ENCODE measurements at places on chromosomes 4 and X. TPM values are rescaled to one million over a fixed set of nuclear protein-coding genes. Genes with fewer than 3 reads are reported as not detected.
A peak's percentile ranks its signal among the peaks of the same experiment; 100 is the strongest.

- DNase-seq = no peak
- no peaks in the 10 kb centered on the region for H3K27me3 ChIP-seq
- peaks cover 6% of the 10 kb centered on the region for H3K4me1 ChIP-seq
Observed at GRCh38 chrX:96909291-96909690, 25.6 kb downstream of the RPA4 start.

DNA sequence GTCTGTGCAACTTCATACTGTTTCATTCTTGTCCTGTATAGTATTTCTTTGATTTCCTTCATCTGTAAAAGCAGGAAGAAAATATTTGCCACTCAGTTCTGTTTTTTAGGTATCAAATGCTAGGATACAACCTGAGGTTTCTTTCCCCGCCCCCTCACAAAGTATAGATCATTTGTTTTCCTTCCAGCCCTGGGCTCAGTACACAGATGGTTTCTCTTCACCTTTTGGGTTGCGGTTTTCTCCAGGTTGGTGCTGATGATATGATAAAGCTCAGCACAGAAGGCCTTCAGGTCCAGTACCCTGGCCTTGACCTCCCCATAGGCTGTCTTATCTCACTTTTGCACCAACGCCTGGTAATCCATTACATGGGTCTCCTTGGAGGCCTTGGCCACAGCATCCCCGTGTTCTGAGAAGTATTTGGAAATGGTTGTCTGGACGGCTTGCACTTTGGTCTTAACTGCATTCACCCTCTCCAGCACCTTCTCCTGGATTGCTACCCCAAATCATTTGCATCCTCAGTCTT lies 35.2 kb downstream of the PTTG2 start:
- DNase-seq = no peak
- H3K4me3 ChIP-seq = no peak overlapping the region
- H3K27me3 ChIP-seq = no peaks in the 10 kb centered on the region
- peaks cover 7% of the 10 kb centered on the region for H3K4me1 ChIP-seq
- no peak overlapping the region for H3K27ac ChIP-seq

- H3K4me3 ChIP-seq = peak within 1 kb of the TSS; percentile 74
- DNase-seq = peak; percentile 79
Observed at GRCh38 chrX:47482512-47483305, at the start of gene ZNF41. Gene ZNF41 (minus strand): TSS chrX:47483222. CDS start chrX:47467481, 15,741 bp downstream.

- no peak overlapping the region for H3K4me3 ChIP-seq
- H3K27me3 ChIP-seq = no peaks in the 10 kb centered on the region
- no peak overlapping the region for H3K27ac ChIP-seq
- H3K4me1 ChIP-seq = no peaks in the 10 kb centered on the region
Observed at GRCh38 chr4:66893807-66894206, 651.5 kb downstream of the CENPC start.

DNA sequence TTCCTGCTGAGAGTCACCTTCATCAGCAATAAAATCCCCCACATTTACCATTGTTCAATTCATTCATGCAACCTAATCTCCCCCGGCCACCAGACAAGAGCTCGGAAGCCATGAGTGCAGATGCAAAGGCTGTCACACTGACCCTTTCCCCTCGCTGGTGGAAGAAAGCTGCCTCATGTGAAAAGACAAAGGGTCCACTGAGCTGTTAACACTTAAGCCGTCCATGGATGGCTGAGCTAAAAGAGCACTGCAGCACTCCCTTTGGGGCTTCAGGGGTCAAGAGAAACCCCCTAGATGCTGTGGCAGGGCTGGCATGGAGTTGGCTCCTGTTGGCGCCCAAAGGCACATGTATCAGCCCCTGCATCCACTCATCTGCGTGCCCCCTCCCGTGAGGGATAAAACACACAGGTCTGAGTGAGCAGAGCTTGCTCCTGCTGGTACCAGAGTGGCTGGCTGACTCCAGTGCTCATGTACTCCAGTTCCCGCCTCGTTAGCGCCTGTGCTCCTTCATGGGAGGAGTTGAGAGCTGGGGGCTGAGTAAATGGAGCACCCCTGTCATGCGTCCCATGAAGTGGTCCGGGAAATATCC lies 216.5 kb downstream of the PDHA2 start:
- H3K27me3 ChIP-seq = no peaks in the 10 kb centered on the region
- H3K4me1 ChIP-seq = peaks cover 16% of the 10 kb centered on the region
- H3K27ac ChIP-seq = no peak overlapping the region
- no peak for DNase-seq
- H3K36me3 ChIP-seq = no peaks in the 10 kb centered on the region
- no peak overlapping the region for H3K4me3 ChIP-seq

The DDX53 gene
- total RNA-seq = not detected

The TCP11X2 gene
- total RNA-seq = not detected

GRCh38 chr4:114366368-114366767 lies 232.2 kb upstream of the UGT8 start:
- DNase-seq = no peak
- no peak overlapping the region for H3K27ac ChIP-seq
- no peak overlapping the region for H3K4me3 ChIP-seq
- H3K36me3 ChIP-seq = no peaks in the 10 kb centered on the region
- no peaks in the 10 kb centered on the region for H3K27me3 ChIP-seq
- H3K4me1 ChIP-seq = peaks cover 3% of the 10 kb centered on the region

- no peak overlapping the region for H3K4me3 ChIP-seq
- peak; percentile 70 for DNase-seq
- H3K36me3 ChIP-seq = no peaks in the 10 kb centered on the region
- H3K27me3 ChIP-seq = no peaks in the 10 kb centered on the region
- no peak overlapping the region for H3K27ac ChIP-seq
Observed at GRCh38 chr4:81052119-81053068, 21.9 kb downstream of the BMP3 start.

DNA sequence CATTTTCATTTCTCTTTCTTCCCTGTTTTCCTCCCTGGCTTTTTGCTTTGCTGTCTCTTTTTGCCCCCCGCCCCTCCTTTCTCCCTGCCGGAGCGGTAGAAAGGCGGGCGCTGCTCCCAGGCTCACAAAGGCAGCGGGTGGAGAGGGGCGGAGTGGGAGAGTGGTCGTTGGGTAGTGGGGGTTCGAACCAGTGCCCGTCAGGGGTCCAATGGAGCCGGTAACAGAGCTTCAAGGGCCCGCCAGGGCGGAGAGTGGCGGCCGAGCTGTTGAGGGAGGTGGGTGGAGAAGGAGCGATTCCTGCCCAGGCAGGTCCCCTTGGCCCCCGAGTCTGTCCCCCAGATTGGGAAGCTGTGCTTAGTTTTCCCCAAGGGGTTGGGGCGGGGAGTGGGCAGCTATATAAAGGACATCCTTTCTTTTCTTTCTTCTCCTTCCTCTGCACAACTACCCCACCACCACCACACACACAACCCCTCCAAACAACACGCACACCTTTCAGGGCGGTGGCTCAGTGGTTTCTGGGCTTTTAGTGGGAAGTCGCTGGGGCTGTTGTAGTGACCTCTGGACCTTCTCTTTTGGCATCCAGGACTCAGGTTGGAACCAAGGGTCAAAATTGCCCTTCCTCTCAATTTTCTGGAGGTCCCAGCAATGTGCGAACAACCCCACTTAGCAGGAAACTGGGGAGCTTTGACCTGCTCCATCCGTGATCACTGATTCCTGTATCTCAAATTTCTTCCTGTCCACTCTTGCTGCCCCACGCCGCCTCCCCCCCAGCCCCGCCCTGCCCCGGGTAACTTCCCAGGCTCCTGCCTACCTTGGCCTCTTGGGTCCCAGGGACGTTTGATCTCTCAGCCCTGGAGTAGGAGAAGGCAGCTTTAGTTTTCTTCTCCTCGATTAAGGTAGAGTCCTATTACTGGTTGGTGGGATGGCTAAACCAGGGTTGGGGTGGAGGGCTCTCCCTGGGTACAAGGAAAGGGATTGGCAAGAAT lies 1.9 kb downstream of the EFNB1 start:
- H3K27ac ChIP-seq = no peak overlapping the region
- no peak for DNase-seq
- H3K4me1 ChIP-seq = peaks cover 23% of the 10 kb centered on the region

- peak; percentile 58 for DNase-seq
- peaks cover 9% of the 10 kb centered on the region for H3K4me1 ChIP-seq
- no peak within 1 kb of the TSS for H3K4me3 ChIP-seq
- H3K27ac ChIP-seq = no peak within 1 kb of the TSS
- no peaks in the 10 kb centered on the region for H3K36me3 ChIP-seq
- H3K27me3 ChIP-seq = no peaks in the 10 kb centered on the region
Observed at GRCh38 chrX:71222929-71223328, at the start of gene GJB1. Gene GJB1 (plus strand): TSS chrX:71223224. CDS start chrX:71223708, 484 bp downstream.

The RTL5 gene
- total RNA-seq = 0.18 TPM

GRCh38 chr4:151530230-151530629 lies 121.3 kb downstream of the FHIP1A start:
- H3K4me1 ChIP-seq = no peaks in the 10 kb centered on the region
- H3K27ac ChIP-seq = no peak overlapping the region
- no peak for DNase-seq

DNA sequence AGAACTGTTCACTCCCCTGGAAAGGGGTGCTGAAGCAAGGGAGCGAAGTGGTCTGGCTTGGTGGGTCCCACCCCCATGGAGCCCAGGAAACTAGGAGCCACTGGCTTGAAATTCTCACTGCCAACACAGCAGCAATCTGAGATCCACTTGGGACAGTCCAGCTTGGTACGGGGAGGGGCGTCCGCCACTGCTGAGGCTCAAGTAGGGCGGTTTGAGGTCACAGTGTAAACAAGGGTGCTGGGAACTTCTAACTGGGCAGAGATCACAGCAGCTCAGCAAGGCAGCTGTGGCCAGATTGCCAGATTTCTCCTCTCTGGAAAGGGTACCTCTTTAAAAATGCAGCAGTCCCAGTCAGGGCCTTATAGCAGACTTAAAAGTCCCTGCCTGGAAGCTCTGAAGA lies 53.9 kb upstream of the GALNTL6 start:
- DNase-seq = no peak
- H3K4me1 ChIP-seq = no peaks in the 10 kb centered on the region
- no peaks in the 10 kb centered on the region for H3K27me3 ChIP-seq
- H3K36me3 ChIP-seq = no peaks in the 10 kb centered on the region

DNA sequence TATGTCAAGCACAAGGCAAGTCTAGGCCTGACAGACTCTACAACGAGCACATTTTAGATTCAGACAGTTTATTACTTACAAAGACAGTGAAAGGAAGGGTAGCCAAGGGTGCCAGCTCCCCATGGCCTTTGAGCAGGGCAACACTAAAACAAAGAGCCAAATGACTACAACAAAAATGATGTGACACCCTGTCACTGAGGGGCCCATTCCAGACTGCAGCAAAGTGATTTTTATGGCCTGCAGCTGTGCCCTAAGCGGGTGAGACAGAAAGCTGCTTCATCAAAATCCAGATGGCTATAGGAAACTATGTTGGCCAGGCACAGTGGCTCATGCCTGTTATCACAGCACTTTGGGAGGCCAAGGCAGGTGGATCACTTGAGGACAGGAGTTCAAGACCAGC lies 13.4 kb upstream of the RP2 start:
- no peak overlapping the region for H3K27ac ChIP-seq
- no peak for DNase-seq
- no peaks in the 10 kb centered on the region for H3K36me3 ChIP-seq

DNA sequence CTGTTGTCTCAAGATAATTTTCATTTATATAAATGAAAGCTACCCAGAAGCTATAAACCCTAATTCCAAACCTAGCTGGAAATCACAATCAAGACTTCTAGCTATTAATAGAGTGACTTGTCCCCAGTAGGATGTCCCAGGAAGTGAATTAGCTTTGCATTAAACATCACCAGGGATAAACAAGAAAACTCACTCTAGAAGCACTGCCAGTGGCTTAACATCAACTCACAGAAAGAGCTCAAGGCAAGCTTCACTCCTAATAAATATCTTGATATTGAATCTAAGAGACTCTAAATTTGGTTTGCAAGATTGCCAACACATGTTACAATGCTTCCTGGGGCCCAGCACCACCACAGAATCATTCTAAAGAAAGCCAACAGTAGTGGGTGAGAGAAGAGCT lies 468.7 kb upstream of the FAM241A start:
- no peak overlapping the region for H3K4me3 ChIP-seq
- no peaks in the 10 kb centered on the region for H3K27me3 ChIP-seq
- H3K4me1 ChIP-seq = no peaks in the 10 kb centered on the region
- H3K27ac ChIP-seq = no peak overlapping the region
- no peaks in the 10 kb centered on the region for H3K36me3 ChIP-seq
- DNase-seq = no peak

- H3K4me1 ChIP-seq = no peaks in the 10 kb centered on the region
- no peaks in the 10 kb centered on the region for H3K27me3 ChIP-seq
- no peaks in the 10 kb centered on the region for H3K36me3 ChIP-seq
- no peak overlapping the region for H3K4me3 ChIP-seq
Observed at GRCh38 chrX:107599450-107599861, 28.9 kb upstream of the PRPS1 start.

The BANK1 gene
- total RNA-seq = 1.1 TPM

DNA sequence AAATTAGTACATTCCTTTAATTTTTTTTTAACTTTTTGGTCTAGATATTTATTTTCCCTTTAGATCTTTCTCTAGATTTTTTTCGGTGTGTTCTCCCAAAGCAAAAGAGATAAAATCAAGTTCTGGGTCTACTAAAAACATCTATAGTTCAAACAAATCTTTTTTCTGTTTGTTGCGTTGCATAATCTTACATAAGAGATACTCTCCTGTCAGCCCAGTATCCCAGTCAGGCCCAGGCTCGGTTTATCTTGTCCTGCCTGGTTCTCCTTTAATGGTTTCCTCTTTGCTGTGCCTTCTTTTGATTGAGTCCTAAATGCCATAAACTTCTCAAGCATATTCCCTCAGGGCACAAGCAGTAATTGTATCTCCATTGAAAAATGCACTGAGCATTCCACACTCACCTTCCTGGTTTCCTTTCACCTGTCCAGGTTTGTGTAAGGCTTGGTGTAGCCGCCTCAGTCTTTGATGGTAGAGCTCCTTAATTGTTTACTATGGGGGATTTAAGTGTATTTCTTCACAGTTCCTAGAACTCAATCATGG lies 104.9 kb downstream of the TMEM131L start:
- H3K4me3 ChIP-seq = no peak overlapping the region
- H3K4me1 ChIP-seq = peaks cover 16% of the 10 kb centered on the region
- peaks cover 22% of the 10 kb centered on the region for H3K36me3 ChIP-seq
- DNase-seq = no peak

DNA sequence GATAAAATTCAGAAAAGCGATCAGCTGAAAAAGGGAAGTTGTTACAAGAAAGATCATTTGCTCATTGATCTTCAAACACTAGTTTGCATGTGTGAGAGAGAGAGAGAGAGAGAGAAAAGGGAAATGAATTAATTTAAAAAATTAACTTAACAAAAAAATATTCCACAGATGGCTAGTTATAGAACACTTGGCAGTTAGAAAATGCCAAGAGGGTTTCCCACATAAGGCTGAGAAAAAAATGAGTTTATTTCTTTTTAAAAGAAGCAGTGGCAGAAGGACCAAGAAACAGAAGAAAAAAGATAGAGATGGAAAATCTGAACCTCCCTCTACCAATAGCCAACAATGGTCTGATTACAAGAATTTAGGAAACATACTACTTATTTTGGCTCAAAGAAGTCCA lies 47.1 kb downstream of the FGF13 start:
- H3K27ac ChIP-seq = no peak overlapping the region
- H3K4me3 ChIP-seq = no peak overlapping the region
- no peaks in the 10 kb centered on the region for H3K36me3 ChIP-seq
- no peaks in the 10 kb centered on the region for H3K4me1 ChIP-seq

DNA sequence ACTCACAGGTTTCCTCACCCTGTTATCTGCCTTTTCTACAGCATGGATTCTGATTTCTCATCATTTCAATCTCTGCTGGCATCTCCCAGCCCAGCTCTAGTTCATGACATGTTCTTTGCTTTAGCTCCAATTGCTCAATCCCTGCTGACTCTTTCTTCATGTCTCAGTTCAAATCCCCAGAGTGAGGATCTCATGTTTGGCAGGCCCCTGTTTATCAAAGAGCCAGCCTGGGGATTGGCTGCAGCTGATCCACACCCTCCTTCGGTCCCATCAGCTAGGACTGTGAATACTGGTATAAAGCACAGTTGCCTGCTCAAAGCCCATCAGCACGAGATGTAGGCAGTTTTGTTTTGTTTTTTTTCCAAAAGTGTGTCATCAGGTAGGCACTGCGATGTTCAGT lies 14.4 kb upstream of the CC2D2A start:
- no peak overlapping the region for H3K4me3 ChIP-seq
- H3K27ac ChIP-seq = no peak overlapping the region
- H3K36me3 ChIP-seq = no peaks in the 10 kb centered on the region
- DNase-seq = no peak
- H3K27me3 ChIP-seq = no peaks in the 10 kb centered on the region

Measured in SJCRH30 (cell line).